ENCODE measurements at places on chromosomes 6 and 20.

DNA sequence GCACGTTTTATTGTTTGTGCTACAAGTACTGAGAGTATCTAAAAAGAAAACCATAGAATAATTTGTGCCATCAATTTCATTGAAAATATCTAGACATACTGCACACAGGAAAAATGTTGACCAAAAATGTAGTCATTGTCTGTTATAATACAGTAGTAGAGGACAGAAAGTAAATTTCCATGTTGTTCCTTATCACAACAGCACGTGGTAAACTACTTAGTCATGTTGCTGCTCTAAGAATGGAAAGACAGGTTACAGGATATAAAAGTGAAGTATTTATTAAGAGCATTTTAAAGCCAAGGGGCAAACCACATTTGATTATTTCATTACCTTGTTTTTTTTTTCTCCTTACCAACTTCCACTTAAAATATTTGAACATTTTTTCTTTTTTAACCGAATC, 89.0 kb upstream of the CEP85L start:
- no peak for DNase-seq

GRCh38 chr20:3563133-3563532, 92.3 kb downstream of the ATRN start:
- no peak for DNase-seq

DNA sequence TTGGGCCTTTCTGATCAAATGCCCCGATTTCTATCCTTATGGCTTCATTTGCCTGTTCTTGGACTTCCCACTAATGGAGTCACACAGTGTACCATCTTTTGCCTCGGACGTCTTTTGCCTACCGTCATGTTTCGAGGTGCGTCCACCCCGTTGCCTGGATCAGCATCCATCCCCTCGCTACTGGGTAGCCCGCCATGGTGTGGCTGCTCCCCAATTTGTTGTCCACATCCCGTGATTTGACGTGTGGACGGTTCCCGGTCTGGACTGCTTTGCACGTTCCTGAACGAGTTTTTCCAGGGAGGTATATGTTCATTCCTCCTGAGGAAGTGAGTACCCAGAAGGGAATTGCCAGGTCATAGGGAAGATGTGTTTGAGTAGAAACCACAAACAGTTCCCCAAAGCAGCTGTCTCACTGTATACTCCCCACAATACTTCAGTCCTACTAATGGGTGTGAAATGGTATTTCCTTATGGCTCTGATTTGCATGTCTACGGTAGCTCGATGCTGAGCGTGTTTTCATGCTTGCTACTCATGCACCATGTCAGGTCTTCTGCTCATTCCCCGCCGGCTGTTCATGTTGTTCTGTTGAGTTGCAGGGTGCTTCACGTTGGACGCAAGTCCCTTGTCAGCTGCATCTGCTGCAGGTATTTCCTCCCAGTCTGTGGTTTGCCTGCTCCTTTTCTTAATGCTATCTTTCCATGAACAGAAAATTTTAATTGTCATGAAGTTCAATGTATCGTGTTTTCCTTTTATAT, 86.8 kb upstream of the AFDN start:
- no peak for DNase-seq

DNA sequence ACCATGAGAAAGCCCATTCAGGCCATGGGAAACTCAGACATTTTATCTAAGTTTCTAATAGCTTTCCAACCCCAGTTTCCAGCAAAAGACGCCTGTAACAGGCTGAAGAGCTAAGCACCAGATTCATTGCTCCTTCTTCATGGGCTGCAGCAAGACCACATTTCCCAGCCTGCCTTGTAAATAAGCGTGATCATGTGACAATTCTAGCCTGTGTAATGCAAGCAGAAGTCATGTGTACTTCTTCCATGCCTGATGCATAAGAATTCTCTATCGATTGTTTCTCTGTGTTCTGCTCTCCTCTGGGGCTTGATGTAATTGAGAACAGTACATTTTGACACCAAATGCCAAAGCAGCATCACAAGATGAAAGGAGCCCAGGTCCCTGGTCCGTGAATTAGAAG, 6.8 kb downstream of the PCSK2 start:
- no peak for DNase-seq

- DNase-seq: no peak
Observed at GRCh38 chr20:37348792-37349516, 3.0 kb downstream of the SRC start.

- no peak for DNase-seq
Observed at GRCh38 chr6:470051-470900, 78.7 kb downstream of the IRF4 start.

DNA sequence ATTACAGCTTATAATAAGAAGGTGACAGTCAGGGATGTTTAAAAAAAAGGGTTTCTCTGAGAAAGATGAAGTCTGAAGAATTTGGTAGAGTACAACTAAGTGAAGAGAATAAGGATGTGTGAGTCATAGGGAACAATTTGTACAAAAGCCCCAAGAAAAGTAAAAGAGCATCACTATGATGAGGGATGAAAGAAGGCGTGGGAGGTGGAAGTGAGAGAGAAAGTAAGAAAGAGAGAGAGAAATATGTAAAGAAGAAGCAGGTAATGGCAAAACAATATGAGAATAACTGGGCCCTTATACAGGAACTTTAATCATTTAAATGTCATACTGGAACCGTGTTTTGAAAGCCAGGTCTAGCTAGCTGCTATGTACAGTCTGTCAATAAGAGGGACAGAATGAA, 179.4 kb downstream of the ASCC3 start:
- DNase-seq: no peak

- DNase-seq: peak; percentile 29
Observed at GRCh38 chr20:956330-956951, 40.3 kb upstream of the ANGPT4 start.

- no peak for DNase-seq
Observed at GRCh38 chr6:5837323-5837722, 169.4 kb downstream of the NRN1 start.

- no peak for DNase-seq
Observed at GRCh38 chr6:85460921-85461797, 11.3 kb downstream of the NT5E start.

GRCh38 chr20:61531553-61532345, 279.7 kb downstream of the CDH4 start:
- no peak for DNase-seq

GRCh38 chr20:41456351-41456750, 89.7 kb upstream of the EMILIN3 start:
- DNase-seq: no peak

GRCh38 chr6:36357872-36358225, 21.2 kb upstream of the BNIP5 start:
- no peak for DNase-seq

- no peak for DNase-seq
Observed at GRCh38 chr6:84774985-84775284, 10.5 kb upstream of the TBX18 start.

GRCh38 chr20:11918981-11919380, 1.3 kb downstream of the BTBD3 start:
- DNase-seq: no peak

GRCh38 chr6:158706369-158706982, 56.6 kb downstream of the SYTL3 start:
- peak; percentile 24 for DNase-seq

DNA sequence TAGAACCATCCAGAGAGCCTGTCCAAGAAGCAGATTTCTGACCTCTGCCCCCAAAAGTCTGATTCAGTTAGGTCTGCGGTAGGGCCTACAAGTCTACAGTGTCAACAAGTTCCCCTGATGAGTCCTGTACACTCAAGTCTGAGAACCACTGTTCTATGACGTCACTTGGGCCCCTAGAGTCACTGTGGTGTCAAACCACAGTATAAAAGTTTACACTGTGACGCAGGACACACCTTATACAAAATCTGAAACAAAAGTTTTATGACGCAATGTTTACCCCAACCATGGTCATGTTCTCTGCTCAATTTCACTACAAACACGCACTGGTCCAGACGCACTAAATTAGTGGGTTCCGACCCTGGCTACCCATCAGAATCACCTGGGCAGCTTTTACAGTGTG, 17.9 kb downstream of the SLA2 start:
- no peak for DNase-seq

DNA sequence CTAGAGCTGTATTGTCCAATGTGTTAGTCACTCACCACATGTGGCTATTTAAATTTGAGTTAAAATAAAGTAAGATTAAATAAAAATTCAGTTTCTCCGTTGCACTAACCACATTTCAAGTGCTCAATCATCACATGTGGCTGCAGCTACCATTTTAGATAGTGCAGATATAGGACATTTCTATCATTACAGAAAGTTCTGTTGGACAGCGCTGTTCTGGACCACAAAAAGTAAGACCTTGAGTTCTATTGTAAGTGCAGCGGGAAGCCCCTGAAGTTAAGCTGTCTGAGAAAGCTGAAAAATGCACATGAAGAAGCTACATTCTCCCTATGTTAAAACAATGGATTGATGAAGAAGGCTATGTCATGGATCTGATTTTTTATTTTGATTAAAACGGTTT, 1.1 kb downstream of the ORC3 start:
- no peak for DNase-seq

GRCh38 chr6:84771125-84771755, 6.8 kb upstream of the TBX18 start:
- no peak for DNase-seq

DNA sequence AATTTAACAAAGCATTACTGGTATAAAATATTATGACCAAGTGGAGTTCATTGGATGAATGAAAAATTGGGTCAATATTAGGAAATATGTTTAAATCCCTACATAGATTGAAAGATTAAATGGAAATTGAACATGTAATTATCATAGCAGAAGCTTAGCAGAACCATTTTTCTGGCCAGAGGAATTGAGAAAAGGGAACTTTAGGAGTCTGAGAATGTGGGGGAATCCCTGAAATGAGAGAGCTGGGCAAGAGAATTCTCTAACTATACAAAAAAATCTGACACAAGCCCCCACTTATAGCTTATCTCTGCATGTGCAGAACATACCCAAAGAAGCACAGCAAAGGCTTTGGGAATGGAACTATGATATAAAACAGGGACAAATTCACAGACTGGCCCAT, 67.4 kb upstream of the ARHGAP18 start:
- no peak for DNase-seq

DNA sequence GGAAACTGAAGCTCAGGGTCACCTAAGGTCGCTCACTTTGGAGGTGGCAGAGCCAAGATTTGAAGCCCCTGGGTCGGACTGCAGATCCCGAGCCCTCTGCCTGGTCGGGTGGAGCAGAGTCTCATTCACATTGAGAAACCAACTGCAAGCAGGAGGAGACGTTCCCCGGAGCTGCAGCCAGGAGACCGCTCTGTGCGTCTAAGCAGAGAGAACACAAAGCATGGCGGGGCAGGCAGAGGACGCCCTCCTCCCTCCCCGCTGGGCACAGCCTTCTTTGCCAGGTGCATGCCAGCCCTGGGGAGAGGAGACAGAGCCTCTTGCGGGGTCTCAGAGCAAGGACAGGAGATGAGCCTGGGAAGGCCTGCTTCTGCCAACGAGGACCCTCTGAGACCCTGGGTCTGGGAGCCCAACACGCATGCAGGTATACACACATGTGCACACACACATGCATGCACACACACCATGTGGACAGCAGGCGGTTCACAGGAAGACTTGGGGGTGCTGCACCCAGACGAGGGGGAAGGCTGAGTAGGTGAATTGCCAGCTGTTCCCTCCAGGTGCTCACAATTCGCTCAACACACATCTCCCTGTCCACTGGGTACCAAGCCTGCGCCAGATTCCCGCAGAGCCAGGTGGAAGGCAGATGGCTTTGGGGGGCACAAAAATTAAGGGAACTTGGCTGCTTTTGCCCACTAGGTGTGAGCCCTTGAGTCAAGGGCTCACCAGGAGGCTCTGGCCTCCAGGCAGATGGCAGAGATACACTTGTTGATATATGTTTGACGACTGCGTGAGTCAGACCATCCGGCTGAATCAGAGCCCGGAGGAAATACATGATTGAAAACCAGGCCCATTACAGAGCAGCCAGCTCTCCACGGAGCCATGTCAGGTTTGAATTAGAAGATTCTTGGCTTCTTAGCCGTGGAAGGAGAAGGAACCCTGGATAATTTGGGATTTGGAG, 5.5 kb upstream of the NTSR1 start:
- peak; percentile 85 for DNase-seq

DNA sequence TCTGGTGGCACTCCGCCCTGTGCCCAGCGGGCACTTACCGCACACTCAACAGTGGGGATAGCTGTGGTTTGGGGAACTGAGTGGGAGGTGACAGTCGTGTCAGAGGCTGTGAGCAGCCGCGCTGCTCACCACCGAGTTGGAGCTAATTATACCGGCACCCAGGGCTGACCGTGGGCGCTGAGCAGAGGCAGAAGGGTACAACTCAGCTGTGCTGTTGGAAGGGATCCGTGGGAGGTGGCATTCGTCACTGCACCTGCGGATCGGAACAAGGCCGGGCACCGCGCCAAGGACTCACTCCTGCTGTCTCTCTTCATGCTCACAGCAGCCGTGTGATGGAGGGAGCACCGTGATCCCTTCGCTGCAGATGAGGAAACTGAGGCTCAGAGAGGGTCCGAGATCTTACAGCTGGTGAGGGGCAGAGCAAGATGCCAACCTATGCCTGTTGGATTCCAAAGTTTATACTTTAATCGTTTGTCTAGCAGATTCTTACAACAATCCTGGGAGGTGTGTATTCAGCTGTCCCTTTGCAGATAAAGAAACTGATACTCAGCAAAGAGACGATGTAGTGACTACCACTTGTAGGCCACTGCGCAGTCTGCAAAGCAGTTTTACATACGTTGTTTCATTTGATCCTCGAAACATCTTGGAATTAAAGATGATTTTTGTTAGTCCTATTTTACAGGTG, 713 bp upstream of the ELMO2 start:
- peak; percentile 67 for DNase-seq

DNA sequence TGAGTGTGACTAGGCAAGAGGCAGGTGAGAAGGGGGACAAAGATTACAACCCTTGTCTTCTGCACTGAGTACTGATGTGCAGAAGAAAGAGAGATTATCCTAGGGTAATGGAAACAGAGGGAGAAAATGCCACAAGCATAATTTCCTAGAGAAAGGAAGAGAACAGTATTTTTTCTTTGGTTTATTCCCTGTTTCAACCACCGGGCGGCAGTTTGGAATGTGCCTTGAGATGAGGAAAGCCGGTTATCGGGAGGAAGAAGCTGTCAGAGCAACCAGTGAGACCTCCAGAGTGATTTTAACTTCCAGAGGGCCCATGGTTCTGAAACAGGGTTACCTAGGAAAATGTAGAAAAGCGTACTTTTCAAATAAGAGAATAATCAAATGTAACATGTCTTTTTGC, 121.4 kb downstream of the REV3L start:
- peak; percentile 10 for DNase-seq
